ENCODE measurements at places on chromosomes 16 and 17. TPM values are rescaled to one million over a fixed set of nuclear protein-coding genes. Genes with fewer than 3 reads are reported as not detected.
A peak's percentile ranks its signal among the peaks of the same experiment; 100 is the strongest.

The SLC52A1 gene
- total RNA-seq, result not detected

GRCh38 chr17:80055597-80055996 lies 19.2 kb downstream of the CCDC40 start:
- H3K4me3 ChIP-seq, result no peak overlapping the region
- no peak overlapping the region for H3K27ac ChIP-seq
- DNase-seq, result no peak
- H3K27me3 ChIP-seq, result no peaks in the 10 kb centered on the region
- H3K4me1 ChIP-seq, result no peaks in the 10 kb centered on the region
- H3K36me3 ChIP-seq, result no peaks in the 10 kb centered on the region

- H3K27ac ChIP-seq, result no peak overlapping the region
- H3K36me3 ChIP-seq, result no peaks in the 10 kb centered on the region
- no peak overlapping the region for H3K4me3 ChIP-seq
- no peaks in the 10 kb centered on the region for H3K4me1 ChIP-seq
- no peak for DNase-seq
Observed at GRCh38 chr17:13158494-13159240, 140.8 kb upstream of the ELAC2 start.

- no peaks in the 10 kb centered on the region for H3K27me3 ChIP-seq
- DNase-seq, result peak; percentile 73
- peak overlapping the region; percentile 34 for H3K4me3 ChIP-seq
Observed at GRCh38 chr16:57984443-57985203, 13.7 kb upstream of the CNGB1 start.

GRCh38 chr17:71689782-71690181 lies 431.0 kb upstream of the SOX9 start:
- no peaks in the 10 kb centered on the region for H3K4me1 ChIP-seq
- H3K36me3 ChIP-seq, result no peaks in the 10 kb centered on the region
- no peak for DNase-seq
- no peak overlapping the region for H3K27ac ChIP-seq
- no peak overlapping the region for H3K4me3 ChIP-seq
- H3K27me3 ChIP-seq, result no peaks in the 10 kb centered on the region

DNA sequence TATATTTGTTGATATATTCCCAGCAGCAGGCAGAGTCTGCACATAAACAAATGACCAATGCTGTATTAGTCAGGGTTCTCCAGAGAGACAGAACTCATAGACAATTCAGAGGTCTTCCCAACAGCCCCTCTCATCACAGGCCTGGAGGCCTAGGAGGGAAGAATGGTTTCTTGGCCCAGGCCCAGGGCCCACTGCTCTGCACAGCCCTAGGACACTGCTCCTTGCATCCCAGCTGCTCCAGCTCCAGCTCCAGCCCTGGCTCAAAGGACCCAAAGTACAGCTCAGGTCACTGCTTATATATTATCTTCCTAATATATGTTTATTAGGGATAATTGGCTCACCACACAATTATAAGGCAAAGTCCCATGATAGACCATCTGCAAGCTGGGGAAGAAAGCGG lies 749.9 kb downstream of the KCNJ2 start:
- no peak overlapping the region for H3K27ac ChIP-seq
- H3K4me3 ChIP-seq, result no peak overlapping the region
- H3K27me3 ChIP-seq, result no peaks in the 10 kb centered on the region
- no peaks in the 10 kb centered on the region for H3K4me1 ChIP-seq
- H3K36me3 ChIP-seq, result no peaks in the 10 kb centered on the region

DNA sequence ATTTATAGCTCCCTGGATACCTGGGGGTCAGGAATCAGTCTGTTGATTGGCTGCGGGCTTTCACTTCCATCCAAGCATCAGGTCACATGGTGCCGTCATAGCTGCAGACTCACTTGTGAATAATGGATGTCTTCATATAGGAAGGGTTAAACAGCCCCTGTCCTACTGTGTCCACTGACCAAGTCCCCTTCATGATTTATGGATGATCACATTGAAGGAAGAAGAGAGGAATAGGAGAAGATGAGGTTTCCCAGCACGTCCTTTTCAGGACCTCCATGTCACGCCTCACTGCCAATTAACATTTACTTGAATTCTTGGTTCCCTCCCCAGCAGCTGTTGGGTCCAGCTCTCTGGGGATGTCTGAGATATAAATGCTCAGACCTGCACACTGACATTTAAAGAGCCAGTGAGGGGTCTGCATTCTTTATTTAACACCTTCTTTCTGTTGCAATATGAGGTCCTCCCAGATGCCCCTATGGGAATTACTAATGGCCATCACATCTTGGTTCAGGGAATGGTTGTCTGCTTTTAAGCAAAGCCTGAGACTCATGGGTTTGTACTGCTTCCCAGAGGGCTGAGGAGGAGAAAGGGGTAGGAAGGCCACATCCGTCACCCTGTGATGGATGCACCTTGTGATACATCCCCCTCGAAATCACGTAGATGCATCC lies 230.6 kb upstream of the HSBP1 start:
- no peak overlapping the region for H3K4me3 ChIP-seq
- H3K4me1 ChIP-seq, result no peaks in the 10 kb centered on the region
- no peaks in the 10 kb centered on the region for H3K36me3 ChIP-seq
- no peaks in the 10 kb centered on the region for H3K27me3 ChIP-seq
- DNase-seq, result no peak

GRCh38 chr17:1227917-1228780 lies 42.1 kb upstream of the BHLHA9 start:
- peaks cover 2% of the 10 kb centered on the region for H3K36me3 ChIP-seq
- peaks cover 13% of the 10 kb centered on the region for H3K27me3 ChIP-seq
- H3K4me1 ChIP-seq, result peaks cover 30% of the 10 kb centered on the region
- H3K4me3 ChIP-seq, result peak overlapping the region; percentile 33
- peak; percentile 72 for DNase-seq

DNA sequence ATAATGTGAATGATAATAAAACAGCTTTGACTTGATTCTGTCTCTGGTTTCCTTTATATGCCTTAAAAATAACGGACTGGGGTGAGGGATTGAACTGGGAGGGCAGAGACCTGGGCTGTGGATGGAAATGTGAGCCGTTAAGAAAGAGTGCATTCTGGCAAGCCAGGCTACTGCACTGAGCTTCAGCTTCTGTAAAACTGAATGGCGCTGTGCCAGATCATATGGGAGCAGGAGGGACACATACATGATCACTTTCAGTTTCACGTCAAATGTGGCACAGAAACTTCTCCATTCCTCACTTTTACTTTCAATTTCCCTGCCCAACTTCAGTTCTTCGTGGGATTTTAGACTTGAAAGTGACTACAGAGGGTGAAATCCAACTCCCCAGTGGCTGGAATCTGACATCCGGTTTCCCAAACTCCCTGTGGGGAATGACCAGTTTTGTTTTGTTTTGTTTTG lies 1.1 kb downstream of the MT2A start:
- peak; percentile 52 for DNase-seq
- peak overlapping the region; percentile 87 for H3K27ac ChIP-seq
- H3K27me3 ChIP-seq, result no peaks in the 10 kb centered on the region
- H3K4me3 ChIP-seq, result peak overlapping the region; percentile 59
- peaks cover 47% of the 10 kb centered on the region for H3K4me1 ChIP-seq
- H3K36me3 ChIP-seq, result no peaks in the 10 kb centered on the region

- no peaks in the 10 kb centered on the region for H3K27me3 ChIP-seq
- no peaks in the 10 kb centered on the region for H3K4me1 ChIP-seq
- no peak for DNase-seq
- no peaks in the 10 kb centered on the region for H3K36me3 ChIP-seq
- no peak overlapping the region for H3K4me3 ChIP-seq
Observed at GRCh38 chr17:32912218-32912897, 15.6 kb upstream of the TMEM98 start.

DNA sequence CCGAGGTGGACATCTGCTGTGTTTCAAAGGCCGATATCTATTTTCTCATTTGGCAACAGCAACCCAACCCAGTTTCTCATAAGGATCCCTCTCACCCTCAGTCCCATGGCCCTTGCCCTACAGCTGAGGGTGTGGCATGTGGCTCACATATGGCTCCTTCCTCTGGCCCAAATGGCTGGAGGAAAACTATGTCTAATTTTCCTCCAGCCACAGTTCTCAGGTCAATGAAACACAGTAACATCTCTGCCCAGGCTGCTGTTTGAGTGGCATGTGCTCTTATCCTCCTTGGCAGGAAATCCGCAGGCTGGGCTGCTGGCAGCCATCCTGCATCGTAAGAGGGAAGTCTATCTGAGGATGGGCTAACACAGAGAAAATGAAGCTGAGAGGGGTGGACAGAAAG lies 24.1 kb downstream of the SERPINF1 start:
- H3K27me3 ChIP-seq, result no peaks in the 10 kb centered on the region
- H3K4me1 ChIP-seq, result peaks cover 22% of the 10 kb centered on the region
- no peak overlapping the region for H3K4me3 ChIP-seq
- no peak overlapping the region for H3K27ac ChIP-seq
- DNase-seq, result no peak

GRCh38 chr16:79980650-79981521 lies 380.3 kb upstream of the MAF start:
- no peaks in the 10 kb centered on the region for H3K4me1 ChIP-seq
- no peaks in the 10 kb centered on the region for H3K27me3 ChIP-seq
- H3K27ac ChIP-seq, result no peak overlapping the region
- H3K36me3 ChIP-seq, result no peaks in the 10 kb centered on the region
- no peak overlapping the region for H3K4me3 ChIP-seq
- DNase-seq, result no peak

DNA sequence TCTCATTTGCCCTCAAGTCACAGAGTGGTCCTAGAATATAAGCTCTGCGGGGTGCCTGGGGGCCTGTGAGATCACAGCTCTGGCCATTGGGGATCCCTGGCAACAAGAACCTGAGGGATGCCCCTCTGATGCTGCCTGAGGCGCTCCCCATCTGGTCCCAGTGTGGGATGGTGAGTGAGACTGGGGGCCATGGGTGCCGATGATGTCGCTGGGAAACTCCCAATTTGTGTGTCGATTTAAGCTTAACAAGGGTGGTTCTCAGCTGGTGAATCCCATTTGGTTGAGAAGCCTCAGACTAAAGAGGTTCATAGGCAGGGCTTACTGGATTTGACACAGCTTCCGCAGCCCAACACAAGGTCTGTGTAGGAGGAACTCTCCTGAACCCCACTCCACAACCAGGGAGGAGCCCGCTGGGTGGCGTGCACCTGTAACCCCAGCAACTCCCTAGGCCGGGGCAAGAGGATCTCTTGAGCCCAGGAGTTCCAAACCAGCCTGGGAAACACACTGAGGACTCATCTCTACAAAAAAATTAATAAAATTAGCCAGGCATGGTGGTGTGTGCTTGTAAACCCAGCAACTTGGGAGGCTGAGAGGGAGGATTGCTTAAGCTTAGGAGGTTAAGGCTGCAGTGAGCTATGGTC lies 63.7 kb upstream of the SIAH1 start:
- H3K4me1 ChIP-seq, result no peaks in the 10 kb centered on the region
- H3K27ac ChIP-seq, result no peak overlapping the region
- H3K27me3 ChIP-seq, result no peaks in the 10 kb centered on the region
- no peaks in the 10 kb centered on the region for H3K36me3 ChIP-seq
- H3K4me3 ChIP-seq, result no peak overlapping the region
- DNase-seq, result no peak

GRCh38 chr16:85829751-85830445 lies 30.4 kb downstream of the COX4I1 start:
- H3K4me1 ChIP-seq, result peaks cover 26% of the 10 kb centered on the region
- H3K4me3 ChIP-seq, result no peak overlapping the region
- no peak for DNase-seq
- H3K27me3 ChIP-seq, result no peaks in the 10 kb centered on the region
- H3K27ac ChIP-seq, result peak overlapping the region; percentile 32

Data from natural killer cell (primary cell).